Peyer's patch (tissue), 4 donors: ENCODE measurements at places on chromosomes 6 and 20. TPM values are rescaled to one million over a fixed set of nuclear protein-coding genes. Genes with fewer than 3 reads are reported as not detected.

GRCh38 chr6:138643210-138643609 lies 130.4 kb upstream of the CCDC28A start:
- DNase-seq = no peak

Gene FNDC1
- total RNA-seq = not detected

DNA sequence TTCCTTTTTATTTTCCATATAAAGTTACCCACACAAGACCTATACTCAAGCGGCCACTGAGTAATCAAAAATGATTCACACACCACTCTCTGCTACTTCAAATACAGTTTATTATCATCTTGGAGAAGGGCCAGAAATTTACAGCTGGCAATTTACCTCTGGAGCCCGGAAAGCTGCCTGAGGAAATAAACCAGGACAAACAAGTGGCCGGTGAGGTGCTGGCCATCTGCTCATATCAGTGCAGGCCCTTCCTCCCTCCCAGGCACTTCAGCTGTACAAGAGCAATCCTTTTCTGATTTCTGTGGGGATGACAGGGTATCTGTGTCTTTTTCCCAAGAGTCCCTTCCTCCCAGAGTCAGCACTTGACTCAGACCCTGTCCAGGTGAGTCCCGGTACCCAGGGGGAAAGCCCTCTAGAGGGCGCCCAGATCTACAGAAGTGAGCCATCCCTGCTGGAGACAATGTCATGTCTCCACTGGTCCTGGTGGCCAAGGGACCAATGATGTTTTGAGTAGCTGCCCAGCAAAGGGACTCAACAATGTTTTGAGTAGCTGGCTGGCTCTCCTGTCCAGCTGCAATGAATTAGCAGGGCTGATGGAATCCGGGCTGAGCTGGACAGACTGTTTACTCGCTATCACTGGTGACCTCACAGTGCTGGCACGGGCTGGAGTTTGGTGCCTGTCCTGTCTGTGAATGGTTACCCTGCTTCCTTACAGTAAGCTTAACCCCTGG lies 23.6 kb downstream of the LRP11 start:
- peak; percentile 82 for DNase-seq

DNA sequence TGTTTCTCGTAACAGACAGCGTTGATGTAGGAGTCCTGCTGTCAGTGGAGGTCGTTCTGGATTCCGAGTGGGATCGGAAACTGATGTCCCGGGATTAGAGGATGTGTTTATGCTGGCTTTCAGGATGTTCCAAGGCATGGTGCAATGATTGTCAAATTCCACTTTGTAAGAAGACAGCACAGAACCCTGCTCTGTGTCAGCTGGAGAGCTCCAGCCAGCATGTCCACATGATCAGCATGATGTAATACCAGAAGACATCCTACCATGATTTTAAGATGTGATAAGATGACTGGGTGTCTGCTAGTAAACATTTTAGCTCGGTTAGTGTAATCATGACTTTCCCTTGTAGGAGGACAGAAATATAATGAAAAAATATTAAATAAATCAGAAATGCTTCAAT lies 20.3 kb downstream of the ENPP1 start:
- DNase-seq = no peak

- no peak for DNase-seq
Measured at GRCh38 chr6:54463354-54464024, 155.2 kb downstream of the TINAG start.

DNA sequence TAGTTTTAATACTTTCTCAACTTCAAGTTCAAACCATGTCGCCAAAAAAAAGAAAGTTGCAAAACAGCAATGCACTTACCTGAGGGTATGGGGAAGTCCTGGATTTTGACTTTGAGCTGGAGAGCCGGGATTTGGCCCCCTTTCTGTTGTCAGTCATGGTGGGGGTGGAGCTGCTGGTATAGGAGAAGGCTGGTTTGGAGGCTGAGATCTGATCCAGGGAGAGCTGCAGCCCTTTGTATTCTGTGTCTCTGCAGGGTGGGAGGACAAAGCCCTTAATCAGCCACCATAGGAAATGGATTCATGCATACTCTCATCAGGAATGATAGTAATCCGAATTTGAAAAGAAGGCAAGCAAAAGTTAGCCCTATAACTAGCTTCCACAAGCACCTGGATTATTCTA lies 44.0 kb downstream of the SIM1 start:
- DNase-seq = no peak
